ENCODE measurements at places on chromosomes 2 and 18.

DNA sequence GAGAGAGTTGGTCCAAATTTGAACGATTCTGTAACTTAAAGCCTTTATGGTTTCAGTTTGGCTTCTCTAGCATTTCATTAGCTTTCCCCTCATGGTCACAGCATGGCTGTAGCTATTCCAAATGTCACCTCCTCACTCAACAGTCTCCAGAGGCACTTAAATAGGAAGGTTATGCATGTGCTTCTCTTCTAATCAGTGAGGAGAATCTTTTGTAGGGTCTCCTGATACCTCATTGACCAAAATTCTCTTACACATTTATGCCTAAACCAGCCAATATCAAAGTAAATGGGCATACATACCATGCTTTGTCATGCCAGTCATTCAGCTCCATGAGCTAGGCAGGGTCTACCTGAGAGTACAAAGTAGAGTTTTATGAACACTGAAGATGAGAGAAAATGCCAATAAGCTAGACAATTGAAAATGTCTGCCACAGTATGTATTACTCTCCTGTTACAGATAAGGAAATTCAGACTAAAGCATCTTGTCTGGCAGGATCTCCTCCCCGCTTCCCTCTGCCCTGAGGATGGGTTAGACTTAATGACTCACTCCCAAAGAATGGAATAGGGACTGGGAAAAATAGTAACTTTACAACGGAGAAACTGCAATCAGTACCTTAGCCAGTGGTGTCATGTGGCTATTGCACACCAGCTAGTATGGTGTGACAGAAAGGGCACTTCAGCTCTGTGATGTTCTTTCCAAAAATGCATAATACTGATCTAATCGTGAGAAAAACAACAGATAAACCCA lies 15.4 kb downstream of the DSG2 start:
- no peak for DNase-seq

GRCh38 chr2:235937526-235937925 lies 230.7 kb downstream of the GBX2 start:
- no peak for DNase-seq

DNA sequence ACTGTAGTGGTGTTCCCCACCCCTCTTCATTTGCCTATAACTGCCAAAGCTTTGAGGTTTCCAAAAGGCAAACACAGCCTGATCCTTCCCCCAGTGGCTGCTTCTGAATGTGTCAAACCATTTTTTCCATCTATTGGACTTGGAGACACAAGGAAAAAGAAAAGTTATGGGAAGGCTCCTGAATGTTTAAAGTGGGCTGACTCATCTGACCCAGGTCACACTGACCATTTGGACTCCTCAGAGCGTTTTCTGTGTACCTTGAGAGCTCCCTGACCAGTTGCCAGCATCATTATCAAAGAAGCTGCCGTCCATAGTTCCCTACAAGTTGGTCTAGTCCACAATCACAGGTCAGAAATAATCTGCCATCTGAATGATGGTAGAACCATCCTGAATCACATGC lies 123.4 kb upstream of the COL3A1 start:
- no peak for DNase-seq

GRCh38 chr18:45667056-45667736 lies 51.9 kb downstream of the SLC14A2 start:
- DNase-seq = no peak

- no peak for DNase-seq
Measured at GRCh38 chr2:162368494-162368893, 24.6 kb downstream of the GCA start.
